Fibroblast of skin of right biceps (primary cell): ENCODE measurements at places on chromosomes 2 and 18.
A peak's percentile ranks its signal among the peaks of the same experiment; 100 is the strongest.

GRCh38 chr2:235501673-235502031 is 7.8 kb downstream of the AGAP1 start:
- no peak for DNase-seq

GRCh38 chr18:27411911-27412310 is 226.8 kb upstream of the CHST9 start:
- DNase-seq, result peak; percentile 51

DNA sequence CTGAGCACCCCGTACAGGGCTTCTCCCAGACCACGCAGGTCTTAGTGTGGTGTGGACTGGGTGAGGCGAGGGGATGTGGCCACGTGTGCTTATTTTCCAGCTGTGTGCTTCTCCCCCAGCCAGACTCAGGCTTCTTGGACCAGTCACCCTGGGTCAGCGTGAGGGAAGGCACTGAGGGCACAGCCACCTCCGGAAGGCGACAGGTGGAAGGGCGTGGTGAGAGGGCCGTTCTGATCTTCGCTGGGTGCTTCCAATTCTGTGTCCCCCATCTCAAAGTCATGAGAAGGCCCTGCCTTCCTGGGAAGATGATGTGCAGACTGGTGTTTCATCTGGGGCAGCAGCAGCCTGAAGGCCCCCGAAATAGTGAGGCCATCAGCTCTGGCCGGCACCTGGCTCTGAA is 169.7 kb upstream of the MYCN start:
- DNase-seq, result no peak

DNA sequence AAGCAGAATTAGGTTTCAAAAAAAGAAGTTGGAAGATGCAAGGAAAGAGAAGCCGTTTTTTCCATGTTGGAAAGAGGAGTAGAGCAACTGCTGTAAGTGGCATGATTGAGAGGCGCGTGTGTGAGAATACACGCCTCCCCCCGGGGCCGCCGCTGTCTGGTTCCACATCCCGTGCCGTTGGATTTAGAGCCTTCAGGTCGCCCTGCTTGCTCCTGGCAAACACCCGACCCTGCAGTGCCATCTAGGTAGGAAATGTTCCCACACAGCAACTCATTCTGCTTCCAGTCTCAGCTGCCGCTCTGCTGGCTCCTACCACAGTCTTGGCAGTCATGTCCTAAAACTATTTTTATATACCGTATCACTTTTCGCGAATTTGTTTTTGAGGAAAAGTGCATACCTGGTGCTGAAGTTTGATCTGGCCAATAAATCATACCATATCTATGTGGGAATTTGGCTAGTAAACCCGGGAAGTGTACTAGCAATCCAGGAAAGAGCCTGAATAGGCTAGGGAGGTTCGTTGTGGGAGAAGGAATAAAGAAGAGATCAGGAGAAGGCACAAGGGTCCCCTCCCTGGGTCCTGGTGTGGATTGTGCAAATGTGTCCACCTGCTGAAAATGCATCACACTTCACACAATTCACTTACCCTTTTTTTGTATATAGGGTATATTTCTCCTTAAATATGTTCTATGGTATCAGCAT is 372.7 kb downstream of the FBXO15 start:
- no peak for DNase-seq

DNA sequence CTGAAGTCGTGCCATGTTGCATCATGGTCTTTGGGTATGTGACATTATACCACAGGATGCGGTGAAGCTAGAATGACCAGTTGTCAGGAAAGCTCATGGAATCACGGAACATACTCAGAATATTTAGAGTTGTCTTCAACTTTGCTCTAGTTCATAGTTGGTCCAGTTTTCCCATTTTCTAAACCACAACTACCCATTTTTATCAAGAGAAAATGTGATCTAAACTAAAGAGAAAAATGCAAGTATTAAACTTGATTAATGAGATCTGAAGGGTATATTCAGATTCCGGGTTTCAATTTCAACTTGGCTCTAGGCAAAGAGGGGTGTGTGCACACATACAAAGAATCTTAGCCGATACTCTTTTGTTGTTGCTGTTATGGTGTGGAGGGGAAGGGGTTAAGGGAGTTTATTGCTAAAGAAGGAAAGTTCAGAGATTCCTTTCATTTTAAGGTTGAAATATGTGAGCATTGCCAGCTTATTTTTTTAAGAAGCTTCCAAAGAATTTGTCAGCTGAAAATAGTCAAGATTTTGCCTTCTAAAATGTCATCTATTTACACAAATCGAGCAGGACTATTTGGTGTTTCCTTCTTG is 516.6 kb upstream of the ZEB2 start:
- DNase-seq, result no peak
